Activated CD4-positive, alpha-beta T cell treated with anti-CD3 and anti-CD28 coated beads, Interleukin-2, amount 50 U/mL, for 48 hours (primary cell): ENCODE measurements at places on chromosomes 11 and 22.

DNA sequence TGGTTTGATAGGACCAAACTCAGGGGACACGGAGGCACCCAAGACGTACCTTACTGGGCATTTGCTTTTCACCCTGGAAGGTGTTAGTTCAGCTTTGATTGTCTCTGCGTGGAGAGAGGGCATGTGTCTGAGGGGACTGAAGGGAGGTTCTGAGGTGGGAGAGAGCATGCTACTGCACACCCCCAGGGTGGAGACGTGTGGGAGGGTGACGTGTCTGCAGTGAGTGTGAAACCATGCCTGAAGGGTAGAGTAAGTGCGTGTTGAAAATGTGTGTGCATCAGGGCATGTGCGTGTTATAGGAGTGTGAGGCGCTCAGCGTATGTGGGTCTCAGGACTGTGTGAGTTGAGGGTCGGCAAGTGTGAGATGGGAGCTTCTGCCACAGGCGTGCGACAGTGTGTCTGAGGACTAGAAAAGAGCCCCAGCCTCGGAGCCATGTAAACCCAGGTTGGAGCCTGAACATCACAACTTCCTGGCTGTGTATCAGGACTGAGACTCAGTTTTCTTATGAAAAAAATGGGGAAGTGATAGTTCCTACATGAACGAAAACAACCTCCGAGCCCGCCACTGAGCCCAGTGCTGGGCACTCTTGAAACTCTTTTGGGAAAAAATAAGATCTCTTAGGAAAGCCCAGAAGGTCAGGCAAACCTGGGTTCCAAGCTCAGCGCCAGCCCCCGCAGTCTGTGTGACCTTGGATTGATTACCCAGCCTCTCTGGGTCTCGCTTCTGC, 11.8 kb upstream of the KCNJ11 start:
- no peak for DNase-seq

GRCh38 chr22:31337178-31337577, 9.0 kb downstream of the PATZ1 start:
- peak; percentile 19 for DNase-seq

GRCh38 chr11:96642583-96642982, 252.8 kb downstream of the JRKL start:
- no peak for DNase-seq

DNA sequence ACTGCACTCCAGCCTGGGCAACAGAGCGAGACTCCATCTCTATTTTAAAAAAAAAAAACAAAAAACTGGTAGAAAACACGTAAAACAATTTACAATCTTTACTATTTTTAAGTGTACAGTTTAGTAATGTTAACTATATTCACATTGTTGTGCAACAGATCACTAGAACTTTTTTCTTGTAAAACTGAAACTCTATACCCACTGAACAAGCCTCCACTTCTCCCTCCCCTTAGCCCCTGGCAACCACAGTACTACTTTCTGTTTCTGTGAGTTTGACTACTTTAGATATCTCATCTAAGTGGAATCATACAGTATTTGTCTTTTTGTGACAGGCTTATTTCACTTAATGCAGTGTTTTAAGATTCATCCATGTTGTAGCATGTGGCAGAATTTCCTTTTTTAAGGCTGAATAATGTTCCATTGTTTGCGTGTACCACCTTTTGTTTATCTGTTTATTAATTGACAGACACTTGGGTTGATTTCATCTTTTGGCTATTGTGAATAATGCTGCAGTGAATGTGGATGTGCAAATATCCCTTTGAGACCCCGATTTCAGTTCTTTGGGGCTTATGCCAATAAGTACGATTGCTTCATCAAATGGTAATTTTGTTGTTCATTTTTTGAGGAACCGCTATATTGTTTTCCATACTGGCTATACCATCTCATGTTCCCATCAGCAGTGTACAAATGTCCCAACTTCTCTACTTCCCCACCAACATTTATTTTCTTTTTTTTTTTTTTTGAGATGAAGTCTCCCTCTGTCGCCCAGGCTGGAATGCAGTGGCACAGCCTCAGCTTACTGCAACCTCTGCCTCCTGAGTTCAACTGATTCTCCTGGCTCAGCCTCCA, 11.0 kb downstream of the DDB2 start:
- DNase-seq = no peak

- DNase-seq = no peak
Measured at GRCh38 chr11:92199991-92200390, 24.6 kb upstream of the FAT3 start.

GRCh38 chr11:45647786-45648185, 17.6 kb downstream of the CHST1 start:
- DNase-seq = no peak

DNA sequence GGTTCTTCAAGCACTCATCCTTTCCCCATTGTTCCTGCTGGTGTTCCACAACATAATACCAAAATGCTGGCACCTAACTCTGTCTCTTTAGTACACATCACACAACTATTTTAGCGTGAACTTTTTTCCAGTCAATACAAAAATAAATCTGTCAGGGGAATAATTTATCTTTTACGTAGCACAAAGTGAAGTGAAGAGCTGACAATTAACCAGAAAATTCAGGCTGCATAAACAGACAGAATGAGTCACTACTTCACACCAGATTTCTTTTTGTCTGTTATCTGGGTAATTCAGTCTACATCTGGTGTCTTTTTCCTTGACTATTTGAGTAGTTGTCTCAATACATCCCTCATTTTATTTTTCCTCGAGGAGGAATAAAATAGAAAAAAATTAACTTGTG, 7.9 kb upstream of the ETS1 start:
- DNase-seq = no peak

DNA sequence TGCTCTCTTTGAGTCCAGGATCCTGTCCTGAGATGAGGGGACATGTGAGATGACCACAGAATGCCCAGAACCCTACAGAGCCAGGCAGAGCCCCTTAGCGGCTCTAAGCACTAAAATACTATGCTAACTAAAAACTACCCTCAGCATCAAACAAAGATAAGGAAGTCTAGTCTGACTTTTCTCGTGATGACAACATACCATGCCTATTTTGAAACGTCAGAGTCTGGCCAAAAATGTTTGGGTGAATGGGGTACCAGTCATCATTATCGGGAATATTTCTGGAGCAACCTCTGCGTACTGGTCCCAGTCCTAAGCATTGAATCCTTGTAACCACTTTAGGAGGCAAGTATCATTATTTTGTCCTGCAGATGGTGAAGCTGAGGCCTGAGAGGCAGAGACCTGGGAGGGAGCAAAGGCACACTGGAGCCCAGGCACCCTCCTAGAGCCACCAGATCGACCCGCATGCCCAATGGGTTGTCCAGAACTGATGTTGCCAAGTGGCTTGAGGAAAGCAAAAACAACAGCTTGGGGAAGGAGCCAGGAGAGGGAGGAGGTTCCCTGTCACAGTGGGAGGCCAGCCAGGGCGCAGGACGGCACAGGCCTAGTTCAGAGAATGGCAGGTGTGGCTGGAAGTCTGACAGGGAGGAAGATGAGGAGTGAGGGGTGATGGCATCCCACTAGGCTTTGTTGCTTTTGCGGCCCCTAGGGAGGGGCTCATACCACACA, 7.2 kb upstream of the OSM start:
- DNase-seq = no peak

DNA sequence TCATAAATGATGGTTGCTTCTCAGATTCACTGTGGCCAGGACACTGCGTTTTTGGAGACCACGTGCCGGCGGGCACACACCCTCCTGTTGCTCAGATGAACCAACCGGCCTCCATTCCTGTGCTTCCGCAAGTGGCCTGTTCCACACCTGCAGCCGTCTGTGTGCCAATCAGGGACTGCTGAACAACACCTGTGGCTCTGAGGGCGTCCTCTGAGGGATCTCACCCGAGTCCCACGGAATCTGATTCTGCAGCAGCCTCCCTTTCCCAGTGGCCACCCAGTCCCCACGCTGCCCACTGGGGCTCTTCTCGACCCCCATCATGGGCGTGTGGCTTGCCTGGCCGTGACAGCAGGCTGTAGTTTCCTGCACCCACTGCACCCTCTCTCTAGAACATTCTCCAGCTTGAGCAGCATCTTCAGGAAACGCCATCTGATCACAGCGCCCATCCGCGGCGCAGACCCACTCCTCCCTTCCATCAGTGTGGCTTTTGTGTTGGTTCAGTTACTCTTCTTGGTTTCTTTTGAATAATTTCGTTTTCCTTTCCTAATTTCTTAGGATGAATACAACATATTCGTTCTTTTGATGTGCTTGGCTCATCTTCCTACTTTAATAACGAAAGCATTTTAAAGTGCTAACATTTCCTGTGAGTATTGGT, 100.3 kb upstream of the SLC22A12 start:
- peak; percentile 4 for DNase-seq

DNA sequence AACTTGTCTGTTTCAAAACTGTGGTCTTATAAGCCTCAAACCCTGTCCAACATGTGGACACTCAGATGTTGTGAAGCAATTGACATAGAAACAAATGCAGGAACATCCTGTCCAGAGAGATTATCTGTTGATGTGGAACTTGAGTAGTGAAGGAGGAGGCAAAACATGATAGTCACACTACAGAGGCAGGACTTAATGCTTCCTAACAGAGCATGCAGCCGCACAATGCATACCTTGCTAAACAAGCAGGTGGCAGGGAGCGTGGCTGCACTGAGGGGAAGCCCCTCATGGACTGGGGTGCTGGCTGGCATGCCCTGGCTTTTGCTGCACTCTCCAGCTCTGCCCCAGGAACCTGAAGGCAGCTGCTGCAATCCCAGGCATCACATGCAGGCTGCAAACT, 5.3 kb downstream of the C22orf39 start:
- DNase-seq = no peak

GRCh38 chr11:124890683-124891372, 6.8 kb downstream of the ROBO4 start:
- no peak for DNase-seq

- DNase-seq = no peak
Measured at GRCh38 chr11:44571871-44572270, 6.4 kb downstream of the CD82 start.

- DNase-seq = no peak
Measured at GRCh38 chr11:85276332-85276731, 350.8 kb downstream of the DLG2 start.

DNA sequence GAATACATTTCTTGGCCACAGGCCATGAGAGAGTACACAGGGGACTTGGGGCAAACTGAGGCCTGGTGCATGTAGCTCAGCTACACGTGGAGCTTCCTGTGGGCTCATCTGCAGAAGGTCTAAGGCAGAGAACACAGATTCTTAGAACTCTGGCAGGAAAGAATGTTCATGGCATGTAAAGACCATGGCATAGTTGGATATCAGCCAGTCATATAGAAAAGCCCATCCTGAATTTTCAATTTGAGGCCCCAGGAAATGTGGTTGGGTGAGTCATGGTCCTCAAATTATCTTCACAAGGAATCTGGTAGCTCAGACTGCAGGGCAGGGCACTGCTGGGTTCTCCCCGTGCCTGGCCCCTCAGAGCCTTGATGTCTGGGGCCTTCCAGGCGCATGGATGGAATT, 13.7 kb upstream of the ST3GAL4 start:
- DNase-seq = no peak

DNA sequence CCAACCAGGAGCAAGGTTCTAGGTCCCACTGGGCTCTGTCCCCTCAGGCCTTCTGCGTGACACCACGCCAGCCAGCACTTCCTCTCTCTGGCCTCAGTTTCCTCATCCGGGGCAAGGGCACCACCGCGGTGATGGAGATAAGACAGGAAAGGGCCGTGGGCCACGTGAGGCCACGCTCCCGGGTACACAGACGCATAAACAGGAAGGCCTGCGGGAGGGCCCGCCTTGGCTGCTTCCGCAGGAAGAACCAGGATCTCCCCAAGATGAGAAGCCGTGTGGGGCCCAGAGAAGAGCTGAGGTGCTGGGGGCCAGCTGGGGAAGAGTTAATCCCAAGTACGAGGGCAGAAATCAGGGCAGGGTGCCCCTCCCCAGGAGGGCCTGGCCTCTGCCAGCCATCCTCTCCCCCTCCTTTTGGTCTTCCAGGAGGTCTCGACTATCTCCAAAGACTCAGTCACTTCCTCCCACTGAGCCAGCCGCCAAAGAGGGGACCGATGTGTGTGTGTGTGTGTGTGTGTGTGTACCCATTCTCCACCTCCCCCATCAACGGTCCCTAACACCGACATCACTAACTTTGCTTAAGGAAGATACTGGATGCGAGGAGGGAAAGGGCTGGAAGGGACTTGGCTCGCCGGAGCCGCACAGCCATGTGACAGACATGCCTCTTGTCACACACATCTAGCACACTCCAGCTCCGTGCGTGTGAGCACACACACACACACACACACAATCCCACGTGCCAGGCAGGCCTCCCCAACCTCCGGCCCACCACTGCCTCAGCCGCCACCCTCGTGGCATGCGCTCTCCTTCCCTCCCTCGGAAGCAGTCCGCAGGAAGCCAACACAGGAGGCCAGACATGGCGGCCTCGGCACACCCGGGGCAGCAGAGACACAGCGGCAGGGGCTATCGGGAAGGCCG, 1.4 kb downstream of the MFNG start:
- DNase-seq = peak; percentile 82

DNA sequence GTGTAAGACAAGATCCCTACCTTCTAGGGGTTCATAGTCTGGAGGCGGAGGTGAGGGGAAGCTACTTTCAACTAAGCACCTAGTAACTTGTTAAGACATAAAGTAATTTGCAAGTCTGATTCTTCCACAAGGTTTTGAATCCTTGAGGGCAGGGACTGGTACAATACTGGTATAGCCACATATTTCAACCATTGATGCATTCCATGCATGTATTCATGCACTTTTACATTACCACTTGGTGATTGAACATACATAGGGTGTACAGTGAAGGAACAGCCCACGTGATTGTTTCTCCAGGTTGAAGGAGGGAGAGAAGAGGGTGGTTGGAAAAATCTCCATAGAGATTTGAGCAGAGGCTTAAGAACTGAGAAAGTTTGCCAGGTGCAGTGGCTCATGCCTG, 62.0 kb upstream of the PAX6 start:
- no peak for DNase-seq

DNA sequence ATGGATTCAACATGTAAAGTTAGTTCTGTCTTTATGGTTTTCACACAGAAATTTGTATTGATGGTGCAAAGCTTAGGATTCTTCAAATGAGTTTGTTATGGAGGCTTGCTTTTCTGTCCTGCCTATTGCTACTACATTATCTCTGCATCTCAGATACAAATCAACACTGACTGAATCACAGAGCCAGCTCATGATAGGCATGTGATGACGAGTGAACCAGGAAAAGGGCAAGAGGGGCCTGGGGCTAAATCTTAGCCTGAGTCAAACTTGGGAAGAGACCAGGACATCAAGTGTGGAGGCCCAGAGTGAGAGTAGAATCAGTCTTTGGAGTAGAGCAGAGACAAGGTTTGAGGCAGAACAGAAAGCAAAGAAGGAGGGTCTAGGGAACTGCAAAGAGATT, 107.1 kb upstream of the CD44 start:
- DNase-seq = no peak

GRCh38 chr22:28911304-28911690, 27.9 kb downstream of the ZNRF3 start:
- DNase-seq = no peak

GRCh38 chr11:87290304-87290922, 252.7 kb downstream of the TMEM135 start:
- no peak for DNase-seq

DNA sequence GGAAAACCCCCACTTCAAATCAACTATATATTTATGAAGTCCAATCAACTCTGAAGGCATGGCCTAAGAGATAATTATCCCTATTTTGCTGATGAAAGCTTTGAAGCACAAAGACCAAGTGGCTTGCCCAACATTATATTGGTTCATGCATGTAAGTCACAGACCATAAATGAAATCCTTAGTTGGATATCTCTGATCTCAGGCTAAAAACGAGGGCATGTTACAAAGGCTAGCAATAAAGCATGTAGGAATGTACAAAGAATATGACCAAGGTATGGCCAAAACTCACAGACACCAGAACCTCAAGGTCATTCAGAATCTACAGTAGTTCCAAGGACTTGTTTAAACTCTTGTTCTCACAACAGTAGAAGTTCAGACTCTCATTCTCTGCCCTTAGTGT, 100.2 kb upstream of the SESN3 start:
- DNase-seq = no peak
